ENCODE measurements at places on chromosomes 2 and 18. TPM values are rescaled to one million over a fixed set of nuclear protein-coding genes. Genes with fewer than 3 reads are reported as not detected.

DNA sequence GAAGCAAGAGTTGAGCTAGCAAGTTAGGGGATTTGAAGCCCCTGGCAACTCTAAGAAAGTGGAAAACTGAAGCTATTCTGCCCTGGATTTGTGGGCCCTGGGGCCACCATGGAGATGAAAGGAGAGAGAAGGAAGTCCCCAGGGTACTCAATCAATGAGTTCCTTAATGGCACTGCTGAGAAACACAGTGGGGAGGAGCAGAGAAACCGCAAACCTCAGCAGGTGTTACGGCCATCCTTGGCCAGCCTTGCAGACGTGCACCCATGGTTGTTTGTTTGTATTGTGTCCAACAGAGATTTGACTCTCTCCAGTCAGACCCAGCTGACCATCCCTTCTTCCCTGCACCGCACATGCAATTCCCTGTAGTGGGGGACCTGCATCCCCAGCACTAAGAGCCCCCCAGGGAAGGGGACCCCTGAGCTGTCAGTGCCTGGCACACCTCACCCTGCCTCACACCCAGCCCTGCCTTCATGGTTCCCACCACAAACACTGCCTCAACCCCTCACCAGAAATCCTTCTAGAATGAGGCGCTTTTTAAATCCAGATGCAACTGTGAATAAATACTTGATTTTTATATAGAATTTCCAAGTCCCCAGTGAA is 255.3 kb downstream of the SH3BP4 start:
- no peak for DNase-seq
- no peak overlapping the region for H3K4me3 ChIP-seq
- no peak overlapping the region for H3K27ac ChIP-seq
- H3K36me3 ChIP-seq: no peaks in the 10 kb centered on the region

The MAPK4 gene
- 0.27 TPM for total RNA-seq

DNA sequence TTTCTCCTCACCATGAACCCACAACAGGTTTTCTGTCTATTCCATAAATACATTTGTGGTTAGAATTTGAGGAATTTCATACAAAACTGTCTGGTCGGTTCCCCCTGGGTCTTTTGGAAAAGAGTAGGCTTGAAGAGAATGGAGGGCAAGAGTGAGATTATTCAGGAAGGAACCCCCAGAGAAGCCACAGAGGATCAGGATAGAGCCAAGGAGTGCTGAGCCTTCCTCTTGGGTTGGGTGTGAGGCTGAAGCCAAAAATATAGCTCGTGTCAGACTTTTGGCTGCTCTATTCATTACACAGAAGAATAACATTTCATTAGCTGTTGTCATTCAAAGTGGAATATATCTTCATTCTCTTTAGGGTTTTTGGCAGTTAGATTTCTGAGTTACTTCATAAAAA is 45.9 kb upstream of the YES1 start:
- H3K27me3 ChIP-seq: no peaks in the 10 kb centered on the region
- no peak for DNase-seq
- H3K36me3 ChIP-seq: no peaks in the 10 kb centered on the region
- no peak overlapping the region for H3K27ac ChIP-seq
- no peaks in the 10 kb centered on the region for H3K4me1 ChIP-seq
- H3K4me3 ChIP-seq: no peak overlapping the region

DNA sequence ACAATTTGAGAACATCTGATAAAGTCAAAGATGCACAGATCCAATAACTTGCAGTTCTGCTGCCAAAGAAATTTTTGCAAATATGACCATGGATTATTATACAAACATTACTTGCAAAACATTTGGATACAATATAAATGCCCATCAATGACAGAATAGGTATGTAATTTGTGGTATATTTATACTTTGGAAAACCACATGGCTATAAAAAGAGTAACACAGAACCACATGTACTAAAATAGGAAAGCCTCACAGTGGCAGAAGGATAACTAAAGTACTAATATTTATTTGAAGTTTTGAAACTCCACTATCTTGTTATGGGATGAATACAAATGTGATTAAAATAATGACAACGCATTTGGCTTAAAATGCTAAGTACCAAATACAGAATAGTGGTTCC is 51.8 kb upstream of the DNAJC10 start:
- H3K4me3 ChIP-seq: no peak overlapping the region
- no peaks in the 10 kb centered on the region for H3K27me3 ChIP-seq
- DNase-seq: no peak
- no peaks in the 10 kb centered on the region for H3K36me3 ChIP-seq
- no peak overlapping the region for H3K27ac ChIP-seq
- no peaks in the 10 kb centered on the region for H3K4me1 ChIP-seq

The RTKN gene
- 89.9 TPM for total RNA-seq
